NCI-H1417 treated with DMSO at 0.1 percent for 48 hours (cell line): ENCODE measurements at places on chromosomes 4 and X.
A peak's percentile ranks its signal among the peaks of the same experiment; 100 is the strongest.

- DNase-seq, result no peak
These were observed 2.7 kb upstream of the PHKA1 start for GRCh38 chrX:72716766-72717165.

- DNase-seq, result no peak
These were observed 622 bp downstream of the TAFAZZIN start for GRCh38 chrX:154411981-154412340.

GRCh38 chr4:147782087-147782781 is 50.3 kb downstream of the ARHGAP10 start:
- DNase-seq, result no peak

DNA sequence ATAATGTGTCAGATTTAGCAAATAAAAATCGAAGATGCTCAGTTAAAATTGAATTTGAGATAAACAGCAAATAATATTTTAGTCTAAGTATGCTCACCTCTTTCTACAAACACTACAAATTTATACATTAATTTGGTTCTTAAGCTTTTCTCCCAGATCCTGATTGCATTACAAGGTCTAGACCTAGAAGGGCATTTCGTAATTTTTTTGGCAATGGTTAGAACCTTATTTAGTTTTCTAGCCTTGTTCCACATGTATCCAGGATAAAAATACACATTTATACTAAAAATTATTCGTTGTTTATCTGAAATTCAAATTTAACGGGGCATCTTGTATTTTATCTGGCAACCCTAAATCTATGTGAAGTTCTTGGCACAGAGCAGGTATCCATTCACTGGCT is 2.5 kb upstream of the CDKL5 start:
- DNase-seq, result no peak

DNA sequence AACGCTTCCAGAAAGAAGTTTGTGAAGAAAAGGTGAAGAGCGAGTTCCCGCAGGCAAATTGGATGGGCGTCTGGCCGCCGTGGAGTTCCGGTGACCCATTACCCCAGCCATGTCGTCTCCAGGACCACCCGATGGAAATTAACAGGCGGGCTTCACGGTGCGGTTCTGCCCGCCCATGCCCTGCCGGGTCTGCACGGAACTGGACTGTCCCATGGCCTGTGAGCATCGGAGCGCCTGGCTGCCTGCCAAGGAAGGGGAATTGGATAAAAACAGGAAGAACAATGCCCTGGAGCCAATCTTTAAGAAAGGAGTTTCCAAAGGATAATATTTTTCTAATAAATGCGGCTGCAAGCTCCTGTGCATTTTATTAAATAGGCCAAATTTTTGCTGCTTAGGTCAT is 319.8 kb upstream of the SLC7A11 start:
- no peak for DNase-seq

GRCh38 chrX:101999644-102000539 is 68.1 kb upstream of the ZMAT1 start:
- no peak for DNase-seq

GRCh38 chr4:85744950-85745349 is 270.0 kb downstream of the ARHGAP24 start:
- no peak for DNase-seq

- peak; percentile 74 for DNase-seq
These were observed 8.6 kb upstream of the JADE3 start for GRCh38 chrX:46903458-46904242.

DNA sequence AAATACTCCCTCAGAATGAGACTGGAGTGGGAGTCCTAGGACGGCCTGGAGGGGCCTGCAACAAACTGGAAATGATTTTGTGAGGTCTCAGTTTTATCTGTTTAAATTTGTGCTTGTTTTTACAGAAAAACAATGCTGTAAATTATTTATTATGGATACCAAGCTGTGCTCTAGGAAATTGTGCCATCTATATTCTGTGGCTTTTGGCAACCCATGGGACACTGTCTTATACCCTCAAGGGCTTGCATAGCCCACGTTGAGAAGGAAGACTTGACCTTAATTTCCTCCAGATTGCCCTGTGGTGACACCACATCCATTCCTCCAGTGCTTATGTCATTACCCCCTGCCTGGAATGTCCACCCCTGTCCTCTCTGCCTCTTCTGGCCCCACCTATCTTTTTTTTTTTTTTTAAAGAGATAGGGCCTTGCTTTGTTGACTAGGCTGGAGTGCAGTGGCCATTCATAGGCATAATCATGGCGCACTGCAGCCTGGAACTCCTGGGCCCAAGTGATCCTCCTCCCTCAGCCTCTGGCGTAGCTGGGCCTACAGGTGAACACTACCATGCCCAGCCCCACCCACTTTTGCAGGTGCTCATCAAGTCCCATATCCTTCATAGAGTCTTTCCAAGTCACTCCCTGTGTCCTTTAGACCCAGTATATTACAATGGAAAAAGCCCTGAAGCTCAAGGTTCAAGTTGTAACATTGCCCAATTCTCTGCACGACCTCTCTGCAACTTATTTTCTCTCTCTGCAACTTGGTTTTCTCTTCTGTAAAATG is 77.4 kb downstream of the HPRT1 start:
- DNase-seq, result no peak

- DNase-seq, result no peak
These were observed 10.1 kb downstream of the SYNPO2 start for GRCh38 chr4:118898684-118899138.

DNA sequence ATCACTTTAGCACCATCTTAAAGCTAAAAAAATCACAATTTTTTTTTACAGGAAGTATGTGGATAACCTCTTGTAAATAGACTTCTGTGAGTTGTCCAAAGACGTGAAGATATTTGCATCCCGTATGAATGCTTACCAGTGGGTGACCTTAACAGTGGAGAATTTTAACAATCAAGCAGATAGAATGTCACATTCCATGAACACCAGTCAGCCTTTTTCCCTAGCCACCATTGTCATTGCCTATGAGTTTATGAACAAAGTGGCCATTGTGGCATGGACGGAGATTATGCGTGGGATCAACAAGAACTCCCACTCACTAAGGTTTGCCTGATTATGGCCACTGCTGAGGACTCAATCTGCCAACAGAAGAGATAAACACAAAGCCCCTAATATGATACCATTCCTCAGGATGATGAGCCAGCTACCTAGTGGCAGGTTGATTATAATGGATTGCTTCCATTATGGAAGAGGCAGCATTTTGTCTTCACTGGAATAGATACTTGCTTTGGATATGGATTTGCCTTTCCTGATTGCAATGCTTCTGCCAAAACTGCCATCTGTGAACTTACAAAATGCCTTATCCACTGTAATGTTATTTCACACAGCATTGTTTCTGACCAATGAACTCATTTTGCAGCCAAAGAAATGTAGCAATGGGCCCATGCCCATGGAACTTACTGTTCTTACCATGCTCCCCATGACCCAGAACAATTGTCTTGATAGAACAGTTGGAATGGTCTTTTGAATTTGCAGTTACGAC is 830.9 kb upstream of the NDST4 start:
- DNase-seq, result no peak

DNA sequence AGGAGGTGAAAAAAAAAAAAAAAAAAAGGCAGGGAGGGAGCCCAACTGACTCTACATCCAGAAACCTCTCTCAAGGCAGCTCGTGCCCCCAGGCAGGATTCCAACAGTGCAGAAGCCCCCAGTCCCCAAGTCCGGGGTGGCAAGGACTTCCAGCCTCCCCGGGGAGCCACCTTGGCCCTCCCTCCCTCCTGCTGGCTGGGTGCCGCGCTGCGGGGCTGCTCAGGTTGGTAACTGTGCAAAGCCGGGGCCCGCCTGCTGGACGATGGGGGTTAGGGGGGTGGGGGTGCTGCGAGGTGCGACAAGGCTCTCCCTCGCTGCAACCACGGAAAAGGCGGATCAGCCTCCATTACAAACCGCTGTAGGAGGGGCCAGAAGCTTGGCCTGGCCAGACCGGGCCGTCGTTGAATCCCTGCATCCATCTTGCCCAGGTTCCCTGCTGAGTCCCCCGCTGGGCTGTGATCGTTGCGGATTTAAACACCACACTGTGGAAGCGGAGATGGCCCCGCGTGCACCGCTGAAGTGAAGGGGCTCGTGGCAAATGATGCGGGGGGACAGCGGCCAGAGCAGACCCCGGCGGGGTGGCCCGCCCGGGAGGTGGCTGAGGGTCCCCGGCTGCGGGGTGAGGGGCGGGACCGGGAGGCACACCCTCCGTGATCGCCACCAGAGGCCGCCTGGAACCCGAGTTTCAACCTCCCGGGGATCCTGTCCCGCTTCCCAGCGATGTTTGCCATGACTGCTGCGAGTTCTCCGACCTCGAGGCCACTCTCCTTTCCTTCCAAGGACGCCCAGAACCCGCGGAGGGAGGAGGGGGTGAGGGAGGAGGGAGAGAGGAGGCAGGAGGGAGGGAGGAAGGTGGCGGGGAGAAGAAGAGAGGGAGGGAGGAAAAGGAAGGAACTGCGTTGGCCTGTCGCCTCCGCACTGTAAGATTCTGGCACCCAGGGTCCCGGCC is 58.0 kb upstream of the DDX3X start:
- peak; percentile 35 for DNase-seq

GRCh38 chr4:56757261-56757746 is 64.2 kb downstream of the SPINK2 start:
- no peak for DNase-seq

DNA sequence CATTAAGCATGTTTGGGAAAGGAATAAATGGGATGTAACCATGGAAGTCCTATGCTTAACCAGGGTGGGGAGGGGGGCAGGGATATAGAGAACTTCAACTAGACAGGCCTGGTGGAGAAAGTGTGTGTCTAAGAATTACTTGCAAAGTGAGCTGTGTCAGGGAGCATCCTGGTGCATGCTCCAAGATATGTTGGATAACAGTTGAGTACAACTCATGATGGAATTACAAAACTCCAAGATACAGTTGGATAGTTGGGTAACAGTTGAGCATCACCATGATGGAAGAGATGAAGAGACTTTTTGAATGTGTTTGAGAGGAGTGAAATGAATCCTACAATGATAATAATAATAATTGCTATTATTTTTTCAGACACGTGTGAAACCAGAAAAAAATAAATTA is 26.1 kb upstream of the ACSL1 start:
- no peak for DNase-seq

DNA sequence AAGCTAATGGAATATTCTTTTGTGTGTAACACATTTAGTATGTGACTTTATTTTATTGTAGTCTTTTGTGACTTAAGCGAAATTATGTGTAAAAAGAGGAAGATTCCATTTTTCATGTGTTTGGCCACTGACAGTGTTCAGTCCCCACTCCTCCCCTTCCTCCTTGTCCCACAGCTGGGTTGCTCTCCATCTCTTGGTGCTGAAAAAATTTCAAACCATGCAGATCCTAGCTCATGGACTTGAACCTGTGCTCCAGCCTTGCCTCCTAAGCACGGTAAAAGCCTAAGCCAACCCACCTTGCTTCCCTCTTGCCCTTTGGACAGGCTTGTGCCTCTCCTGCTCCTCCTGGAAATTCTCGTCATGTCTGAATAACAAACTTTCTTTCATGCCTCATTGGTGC is 2008.5 kb upstream of the TENM3 start:
- no peak for DNase-seq

GRCh38 chrX:42530027-42530426 is 247.9 kb downstream of the PPP1R2C start:
- no peak for DNase-seq

- no peak for DNase-seq
These were observed 62.2 kb upstream of the DMD start for GRCh38 chrX:33273535-33273934.

- no peak for DNase-seq
These were observed 25.0 kb downstream of the COQ2 start for GRCh38 chr4:83259586-83259985.

- DNase-seq, result no peak
These were observed 61.3 kb downstream of the ENPP6 start for GRCh38 chr4:184156163-184156920.

GRCh38 chrX:120308959-120309872 is 2.0 kb downstream of the TMEM255A start:
- no peak for DNase-seq

GRCh38 chrX:1918780-1919179 is 303.9 kb downstream of the ASMT start:
- no peak for DNase-seq

DNA sequence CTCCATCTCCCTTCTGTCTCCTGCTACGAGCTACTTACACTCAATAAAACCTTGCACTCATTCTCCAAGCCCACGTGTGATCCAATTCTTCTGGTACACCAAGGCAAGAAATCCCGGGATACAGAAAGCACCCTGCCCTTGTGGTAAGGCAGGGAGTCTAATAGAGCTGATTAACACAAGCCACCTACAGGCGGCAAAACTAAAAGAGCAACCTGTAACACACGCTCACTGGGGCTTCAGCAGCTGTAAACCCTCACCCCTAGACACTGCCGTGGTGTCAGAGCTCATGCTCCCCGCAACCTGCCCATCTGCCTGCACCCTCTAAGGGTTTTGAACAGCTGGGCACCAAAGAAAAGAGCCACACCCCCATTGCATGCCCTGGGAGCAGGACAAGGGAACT is 755.4 kb upstream of the HTR2C start:
- DNase-seq, result no peak

DNA sequence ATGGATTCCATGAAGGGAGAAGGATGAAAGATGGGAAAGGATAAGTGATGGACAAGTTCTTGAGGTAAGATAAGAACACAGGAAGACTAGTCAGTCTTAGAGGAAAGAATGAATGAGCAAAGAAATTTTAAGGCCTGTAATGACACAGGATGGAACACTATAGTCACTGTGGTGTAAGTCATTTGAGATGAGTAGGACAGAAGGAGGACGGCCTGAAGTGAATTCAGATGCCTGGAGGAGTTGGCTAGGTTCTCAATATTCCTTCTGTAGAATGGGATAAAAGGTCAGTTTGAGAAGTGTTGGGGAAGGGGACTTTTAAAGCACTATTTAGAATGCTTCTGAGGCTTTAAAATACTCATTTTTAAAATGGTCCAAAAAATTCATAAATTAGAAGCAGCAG is 3.9 kb downstream of the MSMO1 start:
- DNase-seq, result no peak

GRCh38 chr4:132809298-132810032 is 339.6 kb upstream of the PCDH10 start:
- DNase-seq, result no peak

- no peak for DNase-seq
These were observed 43.3 kb downstream of the PDK3 start for GRCh38 chrX:24508375-24508774.

- no peak for DNase-seq
These were observed 4.8 kb upstream of the CXCL13 start for GRCh38 chr4:77600521-77601451.

- DNase-seq, result no peak
These were observed 12.1 kb downstream of the FGFBP1 start for GRCh38 chr4:15926486-15926885.

- DNase-seq, result no peak
These were observed 555.4 kb downstream of the BCOR start for GRCh38 chrX:39542316-39542715.
